Hematopoietic multipotent progenitor cell treated with erythropoietin and hydrocortisone succinate and interleukin-3 and kit ligand, for 17 days (in vitro differentiated cells): ENCODE measurements at places on chromosomes 7 and 10.

- DNase-seq = no peak
Observed at GRCh38 chr7:80273327-80273726, 138.7 kb downstream of the GNAI1 start.

DNA sequence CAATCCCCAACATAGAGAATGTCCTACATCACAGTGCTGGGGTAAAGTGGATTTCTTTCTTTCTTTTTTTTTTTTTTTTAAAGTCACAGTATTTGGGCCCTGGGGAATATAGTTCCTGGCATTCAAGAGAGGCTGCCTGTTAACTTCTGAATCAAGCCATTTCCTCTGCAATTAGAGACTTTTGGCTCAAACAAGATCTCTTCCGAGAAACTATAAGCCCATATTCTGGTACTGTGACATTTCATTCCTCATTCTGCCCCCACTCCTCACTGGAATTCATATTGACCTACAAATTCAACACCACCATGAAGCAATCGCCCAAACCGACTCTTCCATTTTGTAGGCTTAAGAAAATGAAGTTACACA, 187.4 kb downstream of the PHTF2 start:
- DNase-seq = no peak

DNA sequence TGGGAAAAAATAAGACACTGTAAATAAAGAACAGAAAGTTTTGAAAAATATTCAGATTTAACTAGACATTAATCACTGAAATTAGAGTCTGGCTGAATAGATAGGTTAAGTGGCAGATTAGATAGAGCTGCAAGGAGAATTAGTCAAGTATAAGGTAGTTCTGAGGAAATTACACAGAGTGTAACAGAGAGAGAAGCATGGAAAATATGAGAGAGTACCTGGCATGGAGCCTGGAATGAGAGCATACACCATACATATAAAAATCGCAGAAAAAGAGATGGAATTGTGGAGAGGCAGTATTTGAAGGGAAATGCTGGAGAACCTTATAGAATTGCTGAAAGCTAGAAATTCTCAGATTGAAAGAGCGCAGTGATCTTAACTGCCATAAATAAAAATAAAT, 46.9 kb downstream of the ZNRF2 start:
- DNase-seq = no peak

DNA sequence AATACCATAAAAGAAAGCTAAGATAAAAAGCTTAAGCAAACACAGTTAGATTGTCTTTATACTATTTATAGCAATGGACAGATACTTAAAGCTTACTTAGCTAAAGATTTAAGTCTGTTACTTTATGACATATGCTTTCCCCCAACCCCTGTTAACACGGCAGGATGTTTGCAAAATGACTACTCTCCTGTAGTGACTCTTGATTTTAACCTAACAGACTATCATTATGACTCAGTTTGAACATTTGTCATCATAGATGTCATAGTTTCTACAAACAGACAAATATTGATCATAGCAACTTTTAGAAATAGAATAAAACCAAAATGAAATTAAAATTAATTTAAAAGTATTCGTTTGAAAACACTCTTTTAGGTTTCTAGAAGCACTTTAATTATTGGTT, 7.8 kb upstream of the COMMD3 start:
- DNase-seq = no peak

- DNase-seq = no peak
Observed at GRCh38 chr7:12174931-12175330, 36.2 kb upstream of the TMEM106B start.

GRCh38 chr10:19107406-19107805, 58.8 kb downstream of the MALRD1 start:
- DNase-seq = no peak

DNA sequence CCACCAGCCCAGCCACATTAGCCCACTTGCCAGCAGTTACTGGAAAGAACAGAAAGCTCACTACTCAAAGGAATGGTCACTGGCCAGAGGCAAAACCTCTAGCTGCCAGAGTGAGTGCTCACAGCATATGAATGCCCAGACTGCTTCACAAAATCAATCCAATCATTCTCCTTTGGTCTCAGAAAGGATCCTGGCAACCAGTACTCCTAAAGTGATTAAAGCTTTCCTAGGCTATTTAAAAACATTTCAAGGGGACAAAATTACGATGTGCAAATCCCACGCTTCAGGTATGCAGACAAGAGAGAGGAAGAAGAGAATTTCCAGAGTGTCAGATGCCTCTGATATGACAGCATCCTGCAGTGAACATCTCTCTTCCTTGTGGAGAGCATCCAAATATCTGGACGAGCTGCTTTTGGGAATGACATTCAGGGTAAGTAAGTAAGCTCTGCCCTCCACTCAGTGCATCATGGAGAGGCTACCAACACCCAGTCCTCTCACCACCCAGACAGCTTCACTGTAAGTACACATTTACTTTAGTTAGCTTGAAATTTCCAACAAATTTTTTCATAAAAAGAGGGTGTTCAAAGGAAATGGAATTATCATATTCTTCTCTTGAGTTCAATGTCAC, 25.1 kb downstream of the ICA1 start:
- no peak for DNase-seq

DNA sequence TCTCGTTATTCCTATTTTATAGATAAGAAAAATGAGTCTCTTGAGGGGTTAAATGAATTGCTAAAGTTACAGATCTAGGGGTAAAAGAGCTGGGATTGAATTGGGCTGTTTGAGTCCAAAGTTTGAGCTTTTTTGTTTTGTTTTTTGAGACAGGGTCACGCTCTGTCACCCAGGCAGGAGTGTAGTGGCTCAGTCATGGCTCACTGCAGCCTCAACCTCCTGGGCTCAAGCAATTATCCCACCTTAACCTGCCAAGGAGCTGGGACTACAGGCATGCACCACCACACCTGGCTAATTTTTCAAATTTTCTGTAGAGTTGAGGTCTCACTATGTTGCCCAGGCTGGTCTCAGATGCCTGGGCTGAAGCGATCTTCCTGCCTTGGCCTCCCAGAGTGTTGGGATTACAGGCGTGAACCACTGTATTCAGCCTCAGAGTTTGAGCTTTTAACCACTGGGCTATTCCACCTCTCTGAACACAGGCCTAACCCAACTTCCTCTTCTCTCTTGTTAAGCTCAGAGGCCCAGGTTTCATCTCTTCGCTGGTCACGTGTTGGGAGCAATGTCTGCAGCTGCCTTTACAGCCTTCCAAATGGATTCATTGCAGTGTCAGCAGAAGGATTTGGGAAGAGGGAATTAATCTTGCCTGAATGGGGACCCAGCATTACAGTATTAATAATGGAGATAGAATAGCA, 8.0 kb downstream of the SUFU start:
- no peak for DNase-seq

DNA sequence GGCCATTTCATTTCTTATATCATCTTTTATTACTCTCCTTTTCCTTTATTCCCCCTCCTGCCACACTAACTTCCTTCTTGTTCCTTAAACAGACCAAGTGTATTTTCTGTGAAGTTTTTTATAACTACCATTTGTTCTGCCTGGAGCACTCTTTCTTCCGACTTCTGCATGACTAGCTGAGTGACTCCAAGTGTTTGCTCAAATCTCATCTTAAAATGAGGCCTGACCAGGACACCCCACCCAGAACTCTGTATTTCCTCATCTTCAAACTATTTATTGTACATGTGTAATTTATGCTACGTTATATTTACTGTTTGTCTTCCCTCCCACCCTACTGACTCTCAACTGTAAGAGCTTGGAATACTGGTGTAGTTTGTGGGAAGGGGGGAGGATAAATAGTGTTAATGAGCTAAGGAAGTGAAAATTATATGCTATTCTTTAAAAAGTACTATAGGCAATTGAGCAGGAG, 3.2 kb downstream of the MINDY3 start:
- DNase-seq = no peak

- no peak for DNase-seq
Observed at GRCh38 chr7:123754271-123754871, 5.6 kb upstream of the WASL start.

GRCh38 chr7:79227044-79227443, 226.4 kb downstream of the MAGI2 start:
- DNase-seq = no peak

DNA sequence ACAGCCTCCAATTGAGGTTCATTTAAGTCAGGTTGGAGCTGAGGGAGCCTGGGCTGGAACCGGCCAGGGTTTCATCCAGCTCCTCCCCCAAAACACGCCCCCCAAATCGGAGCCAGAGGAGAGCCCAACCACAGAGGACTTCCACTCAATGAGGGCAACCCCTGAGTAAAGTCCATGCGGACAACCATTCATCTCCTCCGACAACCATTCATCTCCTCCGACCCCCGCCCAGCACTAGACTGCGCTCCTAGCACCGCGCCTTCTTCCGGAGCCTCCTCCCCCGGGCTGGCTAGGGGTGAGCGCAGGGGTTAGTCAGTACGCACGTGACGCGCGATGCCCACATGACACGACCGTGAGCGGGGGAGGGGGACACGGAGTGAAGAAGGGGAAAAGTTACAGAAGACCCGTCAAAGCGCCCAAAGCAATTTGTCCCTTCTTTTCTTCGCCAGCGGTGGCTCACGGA, 1.4 kb downstream of the MAGI2 start:
- DNase-seq = no peak

GRCh38 chr10:64537928-64538327, 1016.7 kb downstream of the REEP3 start:
- no peak for DNase-seq

DNA sequence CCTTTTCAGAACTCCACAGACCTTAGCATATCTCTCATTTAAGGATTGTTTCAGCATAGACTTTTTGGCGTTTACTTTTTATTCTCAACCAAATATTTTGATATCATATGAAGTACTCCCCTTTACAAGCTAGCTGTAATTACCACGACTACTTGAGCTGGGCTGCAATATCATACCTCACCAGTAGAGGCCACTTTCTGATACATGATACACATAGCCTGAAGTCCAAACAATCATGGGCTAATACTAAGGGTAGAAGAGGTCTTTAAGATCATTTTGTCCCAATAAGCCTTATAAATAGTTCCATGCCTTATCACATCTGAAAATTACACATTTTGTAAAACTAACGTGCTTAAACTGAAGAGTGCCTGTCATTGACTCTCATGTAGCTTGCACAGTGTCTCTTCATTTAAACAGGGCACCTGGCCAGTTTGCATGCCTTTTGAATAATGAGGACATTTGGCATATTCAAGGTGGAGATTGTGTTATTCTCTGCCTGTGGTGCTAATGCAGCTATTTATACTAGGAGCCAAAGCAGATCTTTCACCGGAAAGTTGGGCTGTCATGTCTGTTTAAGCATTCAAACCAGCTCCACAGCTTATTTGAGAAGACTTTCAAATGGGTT, 403.7 kb upstream of the ZMIZ1 start:
- DNase-seq = no peak

DNA sequence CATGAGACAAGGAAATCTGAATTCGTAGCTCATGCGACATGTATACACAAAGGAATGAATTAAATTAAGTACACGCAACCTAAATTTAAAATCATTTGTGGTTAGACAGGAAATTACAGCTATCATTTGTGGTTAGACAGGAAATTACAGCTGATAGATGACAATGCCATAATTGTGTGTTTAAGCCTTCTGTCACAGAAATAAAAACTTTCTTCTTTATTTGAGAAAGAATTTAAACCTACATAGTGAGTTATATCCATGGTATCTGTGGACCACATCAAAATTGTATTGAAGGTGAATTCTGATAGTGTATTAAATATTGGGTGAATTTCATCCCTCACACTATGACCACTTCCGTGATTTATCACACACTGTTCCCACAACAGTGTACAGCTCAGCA, 362.9 kb downstream of the MAGI2 start:
- DNase-seq = no peak

GRCh38 chr7:45662018-45662417, 87.8 kb downstream of the ADCY1 start:
- no peak for DNase-seq

DNA sequence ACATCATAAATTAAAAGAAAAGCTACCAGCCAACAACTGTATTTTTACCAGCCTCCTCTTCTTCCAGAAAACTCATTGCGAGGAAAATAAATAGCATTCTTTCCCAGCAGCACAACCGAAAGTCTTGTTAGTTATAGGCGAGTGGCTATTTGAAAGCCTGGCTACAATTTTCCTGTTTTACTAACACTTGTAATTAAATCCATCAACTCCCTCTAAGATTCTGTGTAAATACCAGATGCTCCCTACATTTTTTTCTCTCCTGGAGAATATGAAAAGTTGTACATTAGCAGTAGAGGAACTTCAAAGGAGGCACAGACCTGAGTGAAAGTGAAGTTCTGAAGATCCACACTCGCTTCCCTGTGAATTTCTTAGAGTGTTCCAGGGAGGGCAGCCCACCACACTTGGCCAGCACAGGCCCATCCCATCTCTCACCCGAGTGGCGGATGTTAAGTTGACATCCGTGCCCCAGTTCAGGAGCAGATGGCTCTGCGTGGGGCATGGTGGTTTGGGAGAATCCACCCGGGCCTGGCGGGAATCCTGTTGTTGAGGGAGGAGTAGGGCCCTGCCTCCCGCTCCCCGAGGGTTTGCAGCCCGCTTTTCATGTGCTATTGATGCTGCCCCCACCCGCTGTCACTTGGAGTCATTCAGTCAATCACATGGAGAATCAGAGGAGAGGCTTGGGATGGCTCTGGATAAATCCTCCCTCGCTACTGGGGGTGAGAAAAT, 451.0 kb upstream of the GALNT17 start:
- DNase-seq = no peak

- DNase-seq = no peak
Observed at GRCh38 chr10:4242561-4243035, 457.6 kb upstream of the KLF6 start.

DNA sequence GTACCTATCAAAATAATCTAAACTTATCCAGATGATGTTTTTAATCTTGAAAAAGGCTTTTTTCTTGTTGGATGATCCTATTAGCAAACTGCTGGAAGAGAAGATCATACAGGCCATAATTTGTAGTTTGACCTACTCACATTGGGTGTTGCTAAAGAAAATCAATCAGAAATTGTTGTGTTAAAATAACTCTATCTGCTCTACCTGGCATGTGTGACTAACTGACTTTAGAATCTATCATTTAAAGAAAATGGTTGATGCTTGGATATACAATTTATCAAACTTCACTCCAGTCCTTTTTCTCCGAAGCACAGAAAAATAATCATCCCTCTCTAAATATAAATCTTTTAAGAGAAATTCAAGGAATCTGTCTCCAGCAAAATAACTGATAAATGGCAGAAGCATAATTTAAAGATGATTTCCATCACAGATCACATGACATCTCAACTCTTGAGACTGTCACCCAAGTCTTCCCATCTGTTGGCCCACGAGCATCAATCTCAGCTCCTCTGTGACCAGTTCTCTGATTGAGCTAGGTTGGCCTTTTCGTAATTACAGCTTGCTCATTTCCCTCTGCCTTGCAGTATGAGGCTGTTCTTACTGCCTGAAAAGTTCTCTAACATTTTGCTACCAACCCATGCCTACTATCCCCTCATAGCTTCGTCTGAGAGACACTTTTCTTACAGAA, 36.4 kb downstream of the CABCOCO1 start:
- no peak for DNase-seq

DNA sequence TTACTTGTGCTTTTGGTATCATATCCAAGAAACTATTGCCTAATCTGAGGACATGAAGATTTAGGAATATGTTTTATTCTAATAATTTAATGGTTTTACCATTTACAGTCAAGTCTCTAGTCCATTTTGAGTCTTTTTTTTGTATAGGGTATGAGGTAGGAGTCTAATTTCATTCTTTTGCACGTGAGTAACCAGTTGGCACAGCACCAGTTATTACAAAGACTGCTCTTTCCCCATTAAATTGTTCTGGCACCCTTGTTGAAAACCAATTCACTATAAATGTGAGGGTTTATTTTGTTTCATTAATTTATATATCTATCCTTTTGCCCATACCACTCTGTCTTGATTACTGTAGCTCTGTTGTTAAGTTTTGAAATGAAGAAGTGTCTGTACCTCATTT, 381.6 kb downstream of the SUGCT start:
- DNase-seq = no peak
